ENCODE measurements at places on chromosomes 2 and 18.

GRCh38 chr2:102703748-102704147 lies 58.1 kb upstream of the TMEM182 start:
- no peak for DNase-seq

- no peak for DNase-seq
Measured at GRCh38 chr2:232459419-232460035, 3.6 kb downstream of the ALPI start.

- no peak for DNase-seq
Measured at GRCh38 chr18:48027401-48027963, 97.0 kb upstream of the SMAD2 start.

DNA sequence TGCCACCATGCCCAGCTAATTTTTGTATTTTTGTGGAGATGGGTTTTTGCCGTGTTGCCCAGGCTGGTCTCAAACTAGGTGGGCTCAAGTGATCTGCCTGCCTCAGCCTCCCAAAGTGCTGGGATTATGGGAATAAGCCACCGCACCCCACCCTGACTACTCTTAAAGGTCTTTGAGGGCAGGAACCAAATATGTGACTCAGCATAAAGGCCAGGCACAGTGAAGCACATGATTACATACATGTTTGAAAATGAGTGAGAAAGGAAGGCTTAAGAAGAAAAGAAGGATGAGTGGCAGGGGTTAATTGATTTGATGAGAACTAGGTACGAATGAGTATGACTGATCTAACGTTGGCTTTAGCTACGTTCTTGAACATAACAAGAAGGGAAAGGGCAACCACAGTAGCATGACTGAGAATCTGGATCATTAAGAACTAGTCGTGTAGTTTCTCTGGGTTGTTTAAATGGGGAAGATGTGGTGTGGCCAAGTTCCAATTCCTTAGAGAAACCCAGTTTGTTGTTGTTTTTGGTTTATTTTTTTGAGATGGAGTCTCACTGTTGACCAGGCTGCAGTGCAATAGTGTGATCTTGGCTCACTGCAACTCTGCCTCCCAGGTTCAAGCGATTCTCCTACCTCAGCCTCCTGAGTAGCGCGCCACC lies 6.8 kb downstream of the RESP18 start:
- DNase-seq = no peak

DNA sequence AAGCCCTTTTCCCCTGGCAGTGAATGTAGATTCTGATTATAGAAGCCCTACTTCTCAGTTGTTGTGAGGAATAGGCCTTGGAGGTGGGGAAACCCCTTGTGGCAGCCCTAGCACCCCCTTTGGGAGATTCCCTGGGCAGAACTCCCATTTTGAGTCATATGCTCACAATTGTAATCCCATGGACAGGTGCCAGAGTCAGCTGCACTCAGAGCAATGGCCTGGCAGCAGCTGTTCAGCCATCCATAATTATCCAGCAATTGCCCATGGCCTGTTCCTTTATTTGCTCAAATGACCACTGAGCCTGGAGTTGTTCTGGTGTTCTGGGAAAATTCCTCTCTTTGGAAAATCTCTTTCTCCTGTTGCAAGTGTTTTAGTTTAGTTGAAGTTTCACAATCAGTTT lies 71.7 kb downstream of the PTRHD1 start:
- no peak for DNase-seq

DNA sequence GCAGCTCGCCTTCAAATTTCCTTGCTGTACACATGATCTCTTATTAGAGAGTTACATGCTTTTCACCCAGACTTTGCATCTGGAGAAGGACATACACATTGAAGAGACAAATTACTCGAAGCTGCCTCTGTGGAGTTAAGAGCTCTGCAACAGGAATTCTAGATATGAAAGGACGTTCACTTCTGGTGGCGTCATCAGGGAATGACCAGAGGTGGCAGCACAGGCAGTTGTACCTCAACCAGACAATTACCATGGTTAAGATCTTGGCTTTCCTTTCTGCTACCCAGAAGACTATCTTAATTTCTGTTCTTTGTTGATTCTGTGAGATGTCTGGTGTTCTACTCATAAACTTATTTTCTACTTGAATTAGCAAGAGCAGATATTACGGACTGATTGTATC lies 39.1 kb upstream of the MC4R start:
- DNase-seq = no peak

DNA sequence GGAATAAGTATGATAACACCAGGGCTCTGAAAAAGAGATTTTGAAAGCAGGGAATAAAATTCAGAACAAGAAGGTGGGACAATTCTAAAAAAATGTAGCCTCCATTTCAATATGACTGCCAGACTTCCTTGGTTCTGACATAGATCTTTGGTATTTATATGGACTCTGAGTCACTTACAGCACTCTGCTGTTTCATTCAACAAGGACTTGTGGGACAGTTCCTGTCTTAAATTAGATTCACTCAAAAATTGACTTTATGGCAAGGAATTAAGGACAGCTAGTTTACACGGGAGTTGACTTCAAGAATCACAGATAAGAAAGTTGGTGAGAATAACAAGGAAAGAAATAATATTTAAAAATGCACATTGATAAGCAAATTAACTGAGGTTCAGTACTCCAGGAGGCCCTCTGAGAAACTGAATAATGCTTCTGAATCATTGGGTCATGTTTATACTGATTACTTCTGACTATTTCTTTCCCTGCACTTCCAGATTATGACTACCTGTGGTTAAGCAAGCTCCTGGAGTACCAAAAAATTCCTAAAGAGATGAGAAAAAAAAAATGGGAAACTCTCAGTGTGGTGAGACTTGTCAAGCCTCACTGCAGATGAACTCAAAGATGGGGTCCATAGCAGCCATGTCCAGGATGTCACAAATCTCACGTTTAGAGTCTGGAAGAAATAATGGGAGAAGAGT lies 828.3 kb upstream of the PIK3C3 start:
- no peak for DNase-seq

DNA sequence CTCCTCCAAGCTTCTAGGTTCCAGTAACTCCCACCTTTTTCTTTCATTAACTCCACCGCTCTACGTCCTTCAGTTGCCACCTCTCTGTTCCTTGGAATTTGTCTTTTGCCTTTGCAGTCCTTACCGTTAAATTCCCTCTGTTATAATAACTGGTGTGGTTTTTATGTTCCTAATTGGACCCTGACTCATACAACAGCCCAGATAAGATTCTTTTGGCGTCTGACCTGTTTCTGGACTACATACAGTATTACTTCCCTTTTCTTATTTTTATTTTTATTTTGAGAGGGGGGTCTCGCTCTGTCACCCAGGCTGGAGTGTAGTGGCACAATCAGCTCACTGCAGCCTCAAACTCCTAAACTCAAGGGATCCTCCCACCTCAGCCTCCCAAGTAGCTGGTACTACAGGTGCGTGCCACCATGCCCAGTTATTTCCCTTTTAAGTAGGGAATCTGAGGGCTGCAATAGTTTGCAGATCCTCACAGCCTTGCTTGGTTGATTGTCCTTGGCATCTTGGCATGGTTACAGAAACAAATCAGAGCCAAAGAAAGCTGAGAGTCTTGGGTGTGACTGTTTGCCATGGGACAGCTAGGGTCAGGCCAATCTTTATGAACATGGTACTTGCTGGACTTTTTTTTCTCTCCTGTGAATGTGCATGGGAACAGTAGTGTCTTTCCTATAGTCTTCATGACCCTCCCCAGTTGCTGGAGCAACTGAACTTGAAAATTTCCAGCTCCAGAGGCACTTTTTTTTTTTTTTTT lies 22.0 kb downstream of the TCF23 start:
- DNase-seq = no peak

GRCh38 chr18:63818212-63818611 lies 43.0 kb downstream of the SERPINB7 start:
- DNase-seq = no peak

DNA sequence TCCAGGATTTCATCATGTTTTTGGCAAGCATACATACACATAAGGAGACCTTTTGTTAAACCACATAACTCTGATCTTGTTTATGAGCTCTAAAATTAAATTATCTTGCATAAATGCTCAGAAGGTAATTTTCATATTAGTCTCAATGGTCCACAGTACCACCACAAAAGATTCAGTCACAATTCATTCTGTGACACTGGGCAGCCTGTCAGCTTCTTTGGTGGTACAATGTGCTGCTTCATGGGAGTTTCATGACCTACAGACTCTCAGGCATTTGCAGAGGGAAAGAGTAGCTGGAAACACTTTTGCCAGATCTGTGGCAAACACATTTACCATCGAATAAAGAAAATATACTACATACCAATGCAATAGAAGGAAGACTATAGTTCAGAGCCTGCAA lies 51.3 kb upstream of the ZNF397 start:
- DNase-seq = no peak

DNA sequence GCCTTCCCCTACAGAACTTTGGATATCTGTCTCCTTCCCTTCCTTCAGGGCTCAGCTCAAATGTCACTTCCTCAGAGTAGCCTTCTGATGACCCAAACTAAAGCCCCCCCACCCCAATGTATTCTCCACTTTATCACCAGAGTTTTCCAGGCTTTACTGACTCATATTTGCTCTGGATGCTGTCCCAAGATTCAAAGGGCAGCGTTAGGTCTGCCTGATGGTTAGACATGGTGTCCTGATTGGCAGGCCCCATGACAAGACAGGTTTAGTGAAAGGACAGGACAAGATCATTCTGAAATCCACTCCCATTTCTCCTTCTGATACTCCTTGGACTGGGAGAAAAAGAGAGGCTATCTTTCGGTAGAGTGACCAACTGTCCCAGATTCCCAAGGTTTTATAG lies 22.6 kb upstream of the RPIA start:
- no peak for DNase-seq

DNA sequence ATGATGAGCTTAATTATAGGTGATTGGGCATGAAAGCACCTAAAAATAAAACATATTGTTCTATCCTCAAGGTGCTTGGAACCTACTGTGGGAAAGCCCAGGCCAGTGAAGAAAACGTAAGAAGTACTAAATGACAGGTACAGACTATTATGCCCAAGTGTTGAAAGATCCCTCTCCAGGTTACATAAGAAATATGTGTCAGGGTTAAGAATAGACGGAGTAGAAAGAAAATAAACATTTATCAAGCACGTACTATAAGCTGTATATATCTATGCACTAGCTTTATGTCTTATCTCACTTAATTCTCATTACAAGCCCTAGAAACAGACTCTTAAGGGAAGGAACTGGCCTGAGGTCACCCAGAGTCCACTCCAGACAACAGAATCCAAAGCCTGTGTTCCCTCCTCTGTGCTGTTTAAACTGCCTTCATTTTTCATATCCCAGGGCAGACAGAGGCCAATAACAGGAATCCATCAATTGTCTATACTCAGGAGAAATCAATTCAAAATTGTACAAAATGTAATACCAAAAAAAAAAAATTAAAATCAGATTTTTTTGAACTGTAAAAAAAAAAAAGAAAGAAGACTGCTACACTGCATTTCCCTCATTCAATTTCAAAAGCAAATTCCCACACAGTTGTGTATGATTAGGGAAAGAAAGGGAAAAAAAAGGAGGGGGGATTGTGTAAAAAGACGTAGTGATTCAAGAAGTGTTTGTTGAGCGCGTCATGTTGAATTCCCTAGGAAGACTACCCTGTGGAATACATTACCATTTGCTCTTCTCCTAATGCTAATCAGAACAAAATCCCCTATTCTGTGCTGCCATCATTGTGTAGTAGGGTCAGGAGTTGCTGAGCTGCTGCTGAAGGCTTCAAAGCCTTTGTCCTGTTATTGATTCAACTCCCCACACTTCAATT lies 156.3 kb downstream of the IRS1 start:
- no peak for DNase-seq

- no peak for DNase-seq
Measured at GRCh38 chr2:22076454-22076853, 952.7 kb downstream of the TDRD15 start.

- DNase-seq = no peak
Measured at GRCh38 chr2:156635646-156636045, 199.5 kb downstream of the GPD2 start.
